ENCODE measurements at places on chromosomes 12 and 14.

DNA sequence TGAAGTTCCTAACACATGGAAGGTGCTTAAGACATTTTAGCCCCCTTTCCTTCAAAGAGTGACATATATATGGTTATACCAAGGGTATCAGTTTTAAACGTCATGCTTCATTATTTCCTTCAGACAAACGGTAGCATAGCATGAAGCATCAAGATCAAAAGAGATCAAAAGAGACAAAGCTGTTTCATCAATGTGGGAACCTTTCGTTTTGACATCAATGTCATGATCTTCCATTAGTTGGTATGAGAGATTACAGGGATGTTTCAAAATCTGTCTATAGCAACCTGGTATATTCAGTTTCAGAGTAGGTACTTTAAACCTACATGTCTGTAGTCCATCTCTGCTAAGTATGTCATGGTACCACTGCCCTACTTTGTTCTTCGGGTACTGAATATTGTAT lies 28.3 kb downstream of the PUS7L start:
- no peak for DNase-seq

DNA sequence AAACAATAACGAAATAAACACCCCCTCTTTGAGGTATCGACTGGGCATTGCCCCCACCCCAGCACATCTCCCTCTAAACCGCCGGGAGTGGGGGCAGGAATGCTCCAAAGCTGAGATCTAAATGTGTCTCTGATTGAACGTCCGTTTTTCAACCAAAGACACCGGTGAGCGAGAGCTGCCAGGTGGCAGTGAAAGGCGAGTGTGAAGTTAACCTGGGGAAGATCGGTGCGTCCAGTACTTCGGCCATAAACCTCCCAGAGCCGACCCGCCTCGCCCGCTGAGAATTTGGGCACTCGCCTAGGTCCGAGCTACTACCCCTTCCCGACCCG lies 625 bp downstream of the ANGEL1 start:
- DNase-seq = no peak

GRCh38 chr14:51581017-51581881 lies 70.5 kb upstream of the FRMD6 start:
- no peak for DNase-seq

DNA sequence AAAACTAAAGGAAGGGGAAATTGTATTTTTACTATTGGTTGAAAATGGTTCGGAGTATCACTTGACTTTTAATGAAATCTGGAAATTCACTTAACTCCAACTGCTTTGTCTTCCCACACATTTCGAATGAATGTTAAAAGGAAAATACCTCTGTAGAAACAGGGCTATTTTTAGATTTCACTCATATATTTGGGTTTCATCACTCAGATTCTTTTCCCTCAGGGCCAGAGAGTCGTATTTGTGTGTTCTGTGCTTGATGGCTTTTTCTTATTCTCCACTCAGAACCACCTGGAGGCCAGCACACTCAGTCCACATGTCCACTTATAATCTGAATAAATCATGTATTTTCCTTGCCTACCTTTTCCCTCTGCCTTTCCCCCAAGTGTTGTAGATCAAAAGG lies 40.0 kb downstream of the DAAM1 start:
- DNase-seq = no peak

GRCh38 chr12:77236066-77236465 lies 170.7 kb upstream of the E2F7 start:
- no peak for DNase-seq

DNA sequence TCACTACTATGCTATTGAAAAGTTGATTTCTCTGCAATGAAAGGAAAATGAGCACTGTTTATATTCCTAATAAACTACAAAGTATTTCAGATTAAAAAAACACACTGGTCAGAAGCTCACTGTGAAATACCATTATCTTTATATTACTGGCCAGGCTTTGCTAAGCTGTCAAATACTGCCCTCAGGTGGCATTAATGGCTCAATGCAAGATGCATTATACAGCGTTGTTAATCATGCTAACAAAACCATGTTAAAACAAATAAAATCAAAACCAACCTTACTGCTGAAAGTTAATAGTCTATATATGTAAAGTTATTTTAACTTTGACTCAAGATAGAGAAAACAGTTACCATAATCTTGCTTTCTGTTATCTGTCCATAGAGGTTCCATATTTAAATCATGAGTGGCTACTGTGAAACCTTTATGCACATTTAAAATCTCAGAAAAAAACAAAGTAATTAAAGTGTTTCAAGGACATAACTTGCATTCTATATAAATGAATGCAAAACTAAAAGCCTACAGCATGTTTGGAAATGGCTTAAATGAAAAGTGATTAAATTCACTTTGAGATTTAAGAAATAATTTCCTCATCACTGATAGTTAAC lies 121.7 kb downstream of the RALGAPA1 start:
- DNase-seq = peak; percentile 3

DNA sequence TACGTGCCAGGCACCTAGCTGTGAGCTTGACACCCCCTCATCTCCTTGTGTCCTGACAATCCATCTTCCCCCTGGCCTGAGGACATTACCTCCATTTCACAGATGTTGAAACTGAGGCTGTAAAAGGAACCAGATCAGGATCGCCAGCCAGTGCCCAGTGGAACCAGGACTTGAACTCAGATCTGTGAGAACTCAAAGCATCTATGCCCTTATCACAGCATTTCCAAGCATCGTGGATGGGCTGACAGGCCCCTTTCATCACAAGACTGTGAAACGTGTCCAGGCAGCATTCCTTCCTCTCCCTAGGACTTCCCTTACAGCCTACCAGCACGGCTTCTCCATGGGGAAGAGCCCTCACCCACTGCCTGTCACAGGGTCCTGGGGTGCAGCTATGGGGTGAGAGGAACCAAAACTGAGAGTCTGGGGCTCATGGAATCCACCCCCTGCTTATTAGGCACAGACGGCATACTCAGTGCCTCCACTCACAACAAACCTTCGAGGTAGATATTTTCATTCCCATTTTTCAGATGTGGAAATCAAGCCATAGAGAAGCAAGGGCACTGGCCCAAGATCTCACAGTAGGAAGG lies 26.9 kb downstream of the CMKLR1 start:
- DNase-seq = no peak

GRCh38 chr12:128949086-128949485 lies 95.8 kb downstream of the GLT1D1 start:
- DNase-seq = no peak

GRCh38 chr14:92391726-92392125 lies 68.8 kb downstream of the SLC24A4 start:
- DNase-seq = no peak

DNA sequence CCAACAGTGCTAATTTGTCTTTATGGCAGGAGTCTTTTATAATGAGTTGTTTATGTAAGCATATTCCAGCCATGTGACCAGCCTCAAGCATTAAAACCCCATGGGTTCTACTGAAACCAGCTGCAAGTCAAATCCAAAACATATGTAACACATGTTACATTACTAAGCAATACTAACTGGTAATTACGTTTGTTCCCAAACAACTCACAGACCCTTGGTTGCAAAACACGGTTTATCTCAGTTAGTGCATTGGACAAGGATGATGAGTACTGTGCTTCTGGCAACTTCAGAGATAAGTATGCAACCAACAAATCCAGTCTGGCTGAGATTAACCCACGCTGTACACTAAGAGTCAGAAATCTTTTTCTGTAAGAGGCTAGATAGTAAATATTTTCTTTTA lies 110.1 kb upstream of the FAR2 start:
- DNase-seq = no peak

DNA sequence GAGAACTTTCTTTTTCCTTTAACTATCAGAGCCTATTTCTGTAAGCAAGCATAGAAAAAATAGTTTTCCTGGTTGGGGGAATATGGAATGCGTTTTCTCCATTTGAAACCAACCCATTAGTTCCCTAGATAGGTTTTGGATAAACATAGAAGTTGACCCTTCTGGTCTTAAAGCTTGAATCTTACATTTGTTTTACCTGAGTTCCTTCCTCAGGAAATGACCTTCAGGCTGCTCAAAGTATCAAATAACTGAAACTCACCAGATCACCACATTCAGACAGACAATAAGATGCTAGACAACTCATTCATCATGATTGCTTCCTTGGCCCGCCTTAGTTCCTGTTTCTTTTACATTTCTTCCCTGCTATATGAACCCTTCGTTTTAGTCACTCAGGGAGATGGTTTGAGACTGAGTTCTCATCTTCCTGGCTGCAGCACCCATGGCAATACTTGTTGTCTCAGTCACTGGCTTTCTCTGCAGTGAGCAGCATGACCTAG lies 52.2 kb downstream of the LRP6 start:
- DNase-seq = no peak

DNA sequence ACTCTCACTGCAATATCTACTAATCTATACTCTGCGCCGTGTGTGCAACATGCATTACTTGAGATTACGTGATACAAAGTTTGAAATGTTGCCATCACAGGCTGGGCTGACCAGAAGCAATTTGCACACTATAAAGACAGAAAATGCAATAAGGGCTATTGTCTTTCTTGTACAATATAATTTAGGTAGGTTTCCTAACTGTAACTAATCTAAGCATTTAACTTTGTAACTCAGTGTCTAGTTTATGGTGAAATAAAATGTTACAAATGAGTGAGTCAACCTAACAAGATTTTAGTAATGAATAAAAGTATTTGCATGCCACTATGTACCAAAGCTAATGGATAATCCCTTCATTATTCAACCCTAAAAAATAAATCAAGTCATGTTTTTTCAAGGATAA lies 57.8 kb downstream of the LRP6 start:
- no peak for DNase-seq

DNA sequence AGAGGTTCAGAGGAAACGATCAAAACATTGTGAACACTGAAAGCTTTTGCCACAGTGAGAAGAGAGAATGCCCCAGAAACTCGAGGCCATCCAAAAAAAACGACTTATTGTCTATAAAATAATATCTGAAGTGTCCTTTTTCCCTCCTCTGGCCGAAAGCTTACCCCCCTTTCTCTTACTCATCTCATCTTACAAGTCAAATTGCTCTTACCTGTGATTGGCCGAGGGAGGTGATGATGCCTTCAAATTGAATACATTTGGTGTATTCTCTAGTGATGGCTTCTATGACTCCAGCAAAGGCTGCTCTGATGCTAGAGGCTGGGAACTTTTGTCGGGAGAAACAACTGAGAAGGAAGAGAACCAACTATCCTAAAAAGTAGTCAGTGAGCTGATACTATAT lies 90.7 kb downstream of the PTCSC3 start:
- DNase-seq = no peak

- no peak for DNase-seq
Measured at GRCh38 chr12:57099047-57099714, 10.3 kb downstream of the NAB2 start.

DNA sequence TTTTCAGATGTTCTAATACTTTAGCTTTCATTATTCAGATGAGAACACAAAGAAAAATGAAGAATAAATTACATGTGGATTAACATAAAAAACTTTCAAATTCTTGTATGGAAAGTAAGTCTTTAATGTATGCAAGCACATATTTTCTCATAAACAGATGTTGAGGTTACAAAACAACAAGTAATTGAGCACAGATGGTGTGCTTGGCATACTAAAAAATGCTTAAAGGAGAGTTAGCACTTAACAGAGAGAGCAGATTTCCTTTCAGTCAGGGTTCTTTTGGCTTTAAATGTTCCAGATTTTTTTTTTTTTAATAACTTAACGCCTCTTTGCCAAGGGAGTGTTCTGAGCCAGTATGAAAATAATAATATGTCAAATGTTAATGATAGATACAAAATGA lies 96.0 kb downstream of the RASSF9 start:
- no peak for DNase-seq

GRCh38 chr14:31489691-31490090 lies 1.9 kb upstream of the GPR33 start:
- no peak for DNase-seq

DNA sequence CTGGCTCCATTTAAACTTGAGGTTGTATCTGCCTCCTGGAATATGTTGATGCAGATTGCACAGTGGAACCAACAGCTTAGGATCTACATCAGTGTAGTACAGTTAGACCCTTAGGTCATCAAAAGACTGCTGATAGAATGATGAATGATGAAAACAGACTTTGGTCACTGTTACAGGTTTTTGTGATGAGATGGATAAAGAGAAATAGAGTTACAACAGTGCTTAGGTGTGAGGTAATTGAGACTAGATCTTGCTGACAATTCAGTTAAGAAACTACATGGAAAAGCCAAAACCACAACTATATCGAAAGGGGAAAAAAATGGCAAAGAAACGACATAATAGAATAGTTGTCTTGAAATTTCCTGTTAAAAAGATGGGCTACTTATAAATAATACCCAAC lies 145.7 kb upstream of the LMNTD1 start:
- no peak for DNase-seq

DNA sequence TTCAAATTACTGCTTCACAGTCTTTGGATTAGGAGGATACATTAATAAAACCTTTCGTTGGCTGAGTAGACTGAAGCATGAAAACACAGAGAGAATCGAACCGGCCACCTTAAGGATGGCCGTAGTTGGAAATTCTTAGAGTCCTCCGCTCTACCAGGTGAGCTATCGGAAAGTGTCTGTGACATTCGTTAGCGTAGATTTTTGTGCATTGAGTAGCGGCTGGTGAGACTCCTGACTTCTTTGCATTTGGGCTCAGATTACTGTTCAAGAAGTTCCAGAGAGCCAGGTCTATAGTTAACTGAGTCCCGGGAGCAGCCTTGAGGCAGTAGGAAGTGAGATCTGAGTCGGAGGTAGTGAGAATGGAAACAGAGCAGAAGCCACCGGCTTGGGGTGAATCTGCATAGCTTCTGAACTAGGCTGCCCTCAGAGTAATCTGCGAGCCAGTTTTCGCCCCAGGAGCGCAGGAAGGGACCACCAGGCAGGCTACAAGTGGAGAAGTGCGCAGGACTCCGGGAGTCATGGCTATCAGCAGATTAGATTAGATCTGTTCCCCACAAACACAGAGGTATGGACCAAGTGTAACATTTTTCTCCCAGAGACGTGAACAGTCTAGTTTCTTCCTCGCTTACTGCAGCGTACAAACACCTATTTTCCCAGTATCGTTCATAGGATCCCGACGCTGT lies 11.0 kb downstream of the OR6S1 start:
- DNase-seq = no peak

GRCh38 chr12:49108958-49109404 lies 1.7 kb downstream of the LMBR1L start:
- peak; percentile 30 for DNase-seq

DNA sequence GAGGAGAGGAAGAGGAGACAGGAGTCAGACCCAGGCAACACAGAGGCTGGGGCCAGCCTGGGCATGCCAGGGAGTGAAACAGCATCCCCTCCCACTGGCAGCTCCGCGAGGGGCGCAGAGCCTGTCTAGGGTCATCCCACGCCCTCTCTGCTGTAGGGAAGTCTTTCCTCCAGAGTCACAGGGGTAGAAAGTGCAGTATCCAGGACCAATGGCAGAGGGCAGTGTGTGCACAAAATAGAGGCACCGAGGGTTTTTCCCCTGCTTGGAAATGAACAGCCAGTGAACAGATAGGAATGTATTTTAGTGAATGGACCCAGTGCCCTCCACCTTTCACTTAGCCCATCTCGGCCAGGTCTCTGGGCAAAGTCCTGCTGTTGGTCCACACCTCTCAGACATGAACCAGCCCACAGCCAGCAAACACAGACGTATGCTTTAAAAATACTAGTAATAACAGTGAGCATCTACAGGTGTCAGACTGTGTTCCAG lies 9.4 kb upstream of the KRT74 start:
- peak; percentile 68 for DNase-seq

All from HuH-7.5 (cell line).